Prostate gland (tissue), 2 donors: ENCODE measurements at places on chromosomes 7 and 10.

GRCh38 chr10:55449981-55450380 lies 649.0 kb upstream of the PCDH15 start:
- no peak for DNase-seq

DNA sequence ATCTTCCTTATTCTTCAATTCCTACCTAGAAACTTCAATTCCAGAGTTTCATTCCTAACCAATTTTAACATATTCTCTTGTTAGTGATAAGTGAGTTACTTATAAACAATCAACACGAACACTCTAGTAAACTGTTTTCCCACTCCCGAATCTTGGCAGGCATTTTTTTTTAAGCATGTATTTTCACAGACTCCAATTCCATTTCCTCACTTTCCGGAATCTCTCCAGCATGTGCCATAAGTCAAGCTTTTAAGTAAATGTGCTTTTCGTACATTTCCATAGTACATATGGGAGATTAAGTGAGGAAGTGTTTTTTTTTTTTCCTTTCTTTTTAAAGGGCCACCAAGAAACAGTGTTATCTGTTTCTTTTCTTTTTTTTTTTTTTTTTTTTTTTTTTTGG lies 89.1 kb downstream of the FGFR2 start:
- no peak for DNase-seq

- DNase-seq: no peak
These were observed 10.4 kb upstream of the STRIP2 start for GRCh38 chr7:129423700-129424410.

DNA sequence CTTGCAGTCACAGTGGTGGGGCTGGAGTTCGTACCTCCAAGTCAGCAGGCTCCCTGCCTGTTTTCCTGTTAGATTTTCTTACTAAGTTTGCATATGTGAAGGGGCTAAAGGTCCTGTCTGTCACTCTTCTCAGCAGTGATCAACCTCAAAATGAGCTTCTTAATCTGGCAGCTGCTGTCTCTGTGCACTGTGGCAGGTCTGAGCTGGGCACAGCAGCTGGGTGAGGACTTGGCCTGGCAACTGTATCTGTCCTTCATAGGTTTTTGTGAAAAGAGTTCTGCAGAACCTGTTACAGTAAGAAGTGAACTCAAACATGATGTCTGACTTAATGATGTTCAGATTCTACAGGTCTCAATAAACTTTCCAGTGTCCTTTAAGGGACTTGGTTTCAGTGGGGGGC lies 31.3 kb upstream of the GJD4 start:
- DNase-seq: no peak
